PC-9 (cell line): ENCODE measurements at places on chromosomes 7 and 10. TPM values are rescaled to one million over a fixed set of nuclear protein-coding genes. Genes with fewer than 3 reads are reported as not detected.

TRIM50 gene
- total RNA-seq: not detected in 2 replicates

LRRC18 gene
- not detected in 2 replicates for total RNA-seq

TBATA gene
- not detected in 2 replicates for total RNA-seq

TLX1 gene
- total RNA-seq: not detected in 2 replicates

- peak; percentile 50 for DNase-seq
Observed at GRCh38 chr7:116797612-116798011, 64.8 kb upstream of the CAPZA2 start.

GRCh38 chr10:32995751-32996150, 37.7 kb upstream of the ITGB1 start:
- DNase-seq: no peak

- DNase-seq: no peak
Observed at GRCh38 chr7:55214707-55215106, 150.4 kb upstream of the LANCL2 start.

DNA sequence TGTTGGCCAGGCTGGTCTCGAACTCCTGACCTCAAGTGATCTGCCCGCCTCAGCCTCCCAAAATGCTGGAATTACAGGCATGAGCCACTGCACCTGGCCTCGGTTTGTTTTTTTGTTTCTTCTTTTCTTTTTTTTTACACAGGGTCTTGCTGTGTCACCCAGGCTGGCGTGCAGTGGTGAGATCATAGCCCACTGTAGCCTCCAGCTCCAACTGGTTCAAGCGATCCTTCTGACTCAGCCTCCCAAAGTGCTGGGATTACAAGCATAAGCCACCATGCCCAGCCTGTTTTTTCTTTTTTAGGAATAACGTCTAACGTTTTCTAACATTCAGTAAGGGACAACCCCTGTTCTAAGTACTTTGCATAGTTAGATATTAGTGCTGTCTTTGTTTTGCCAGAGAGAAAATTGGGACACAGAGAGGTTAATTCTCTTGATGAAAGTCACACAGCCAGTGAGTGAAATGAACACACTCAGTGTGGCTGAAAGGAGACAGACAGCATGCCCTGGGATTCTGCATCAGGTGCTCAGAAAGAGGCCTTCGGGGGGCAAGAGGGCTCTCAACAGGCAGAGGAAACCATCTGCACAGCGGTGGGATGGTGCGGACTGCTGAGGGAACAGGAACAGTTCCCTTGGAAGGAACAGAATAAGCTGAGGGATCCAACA, 4.3 kb downstream of the LIMK1 start:
- DNase-seq: no peak

GRCh38 chr10:72355214-72355555, 466 bp upstream of the DNAJB12 start:
- no peak for DNase-seq

DNA sequence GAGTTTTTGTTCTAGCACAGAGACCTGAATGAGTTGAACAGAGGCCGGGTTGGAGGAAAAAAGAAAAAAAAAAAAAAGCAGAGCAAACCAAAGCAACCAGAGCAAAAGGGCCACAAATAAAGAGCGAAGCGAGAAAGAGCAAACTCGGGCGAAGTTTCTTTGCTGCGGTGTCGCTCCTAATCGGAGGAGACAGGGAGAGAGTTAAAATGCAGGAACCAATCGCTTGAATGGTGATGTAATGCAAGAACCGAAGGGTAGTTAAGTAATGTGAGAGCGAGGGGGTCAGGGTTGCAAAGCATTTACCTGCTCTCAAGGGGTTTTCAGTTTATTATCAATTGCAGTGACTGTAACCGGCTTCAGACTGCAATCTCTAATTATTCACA, 271.7 kb downstream of the TRIL start:
- DNase-seq: peak; percentile 39

DNA sequence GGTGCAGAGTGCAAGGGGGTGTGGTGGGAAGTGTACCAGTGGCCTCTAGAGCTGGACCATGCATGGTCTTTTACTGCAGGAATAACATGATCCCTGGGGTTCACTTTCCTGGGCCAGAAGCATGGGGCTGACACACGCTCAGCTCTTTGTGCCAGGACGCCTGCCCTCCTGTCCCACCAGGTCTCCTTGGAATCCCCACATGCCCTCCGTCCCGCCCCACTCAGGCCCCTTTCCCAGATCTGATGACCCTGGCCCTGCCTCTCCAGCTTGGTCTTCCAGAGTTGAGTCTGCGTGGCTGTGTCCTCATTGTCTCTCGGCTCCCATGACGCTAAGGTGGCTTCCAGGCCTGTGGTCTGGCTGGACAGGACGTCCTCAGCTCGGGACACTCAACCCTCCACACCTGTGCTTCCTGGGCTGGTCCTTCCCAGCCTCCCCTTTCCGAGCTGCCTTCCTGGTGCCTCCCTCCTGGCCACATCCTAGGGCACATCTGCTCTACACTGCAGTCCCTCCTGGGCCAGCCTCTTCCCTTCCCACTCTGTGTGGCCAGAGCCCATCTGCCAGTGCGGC, 249.5 kb upstream of the SHH start:
- DNase-seq: no peak

DNA sequence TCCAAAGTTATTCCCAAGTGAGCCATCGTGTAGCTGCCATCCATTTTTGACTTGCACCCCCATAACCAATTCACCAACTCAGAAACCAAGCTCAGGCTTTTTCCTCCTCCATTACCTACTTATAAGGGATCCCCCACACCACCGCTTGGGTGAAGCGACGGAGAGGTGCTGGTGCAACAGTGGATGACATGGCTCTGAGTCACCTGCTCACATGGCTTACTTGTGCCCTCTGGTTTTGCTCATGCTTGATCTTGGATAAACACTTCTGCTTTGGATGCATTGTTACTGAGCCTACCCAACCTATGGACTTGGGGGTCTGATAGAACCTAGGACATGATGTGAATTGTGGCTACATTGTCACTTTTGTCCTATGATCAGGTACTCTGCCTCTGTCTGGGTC, 12.0 kb upstream of the AKR1B1 start:
- DNase-seq: peak; percentile 54

DNA sequence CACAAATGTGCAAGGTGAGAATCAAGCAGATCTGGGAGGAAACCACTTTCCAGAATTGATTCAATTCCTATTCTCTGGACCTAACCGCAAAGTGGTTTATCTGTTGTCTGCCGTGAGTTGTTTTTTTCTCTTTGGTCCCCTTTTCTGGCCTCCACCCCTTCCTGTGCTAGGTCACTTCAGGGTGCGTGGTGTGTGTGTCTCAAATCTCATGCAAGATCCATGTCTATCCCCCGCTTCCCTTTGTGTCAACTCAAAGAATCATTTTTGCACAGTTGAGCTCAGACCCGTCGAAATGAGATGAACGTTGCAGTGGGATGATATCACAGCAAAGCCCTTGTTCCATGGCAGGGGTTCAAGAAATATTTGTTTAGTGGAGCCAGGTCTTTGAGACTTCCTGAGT, 184.5 kb downstream of the GATA3 start:
- no peak for DNase-seq

DNA sequence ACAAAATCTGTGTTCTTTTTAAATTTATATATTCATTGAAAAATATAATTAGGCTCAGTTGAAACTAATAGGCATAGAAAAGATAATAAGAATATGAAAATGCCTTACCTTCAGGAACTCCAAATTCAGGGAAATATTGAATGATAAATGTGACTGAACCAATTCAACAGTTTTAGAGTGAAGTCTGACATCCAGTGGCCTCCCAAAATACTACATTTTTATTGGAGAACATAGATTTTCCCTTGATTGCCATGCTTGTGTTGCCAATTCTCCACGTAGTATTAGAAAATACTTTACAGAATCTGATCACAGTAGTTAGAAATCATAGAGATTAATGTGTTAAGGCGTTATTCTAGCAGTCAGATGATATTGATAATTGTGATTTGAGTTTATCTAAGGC, 1246.7 kb downstream of the GATA3 start:
- no peak for DNase-seq

DNA sequence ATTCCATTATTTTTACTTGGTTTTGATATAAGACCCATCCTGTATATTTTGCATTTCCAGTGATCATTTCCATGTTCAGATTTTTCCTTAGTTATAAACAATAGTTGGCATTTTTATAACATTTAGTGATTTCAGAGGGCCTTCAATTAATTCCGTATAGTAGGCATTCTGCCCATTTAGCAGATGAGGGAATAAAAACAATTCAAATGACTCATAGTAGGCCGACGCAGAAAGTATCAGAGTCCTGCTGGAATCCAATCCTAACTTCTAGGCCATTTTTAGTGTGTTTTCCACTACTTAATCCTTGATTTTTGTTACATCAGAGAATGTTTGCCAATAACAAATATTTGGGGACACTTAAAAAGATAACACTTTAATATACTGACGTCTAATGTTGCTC, 15.4 kb downstream of the RNF32 start:
- DNase-seq: no peak

DNA sequence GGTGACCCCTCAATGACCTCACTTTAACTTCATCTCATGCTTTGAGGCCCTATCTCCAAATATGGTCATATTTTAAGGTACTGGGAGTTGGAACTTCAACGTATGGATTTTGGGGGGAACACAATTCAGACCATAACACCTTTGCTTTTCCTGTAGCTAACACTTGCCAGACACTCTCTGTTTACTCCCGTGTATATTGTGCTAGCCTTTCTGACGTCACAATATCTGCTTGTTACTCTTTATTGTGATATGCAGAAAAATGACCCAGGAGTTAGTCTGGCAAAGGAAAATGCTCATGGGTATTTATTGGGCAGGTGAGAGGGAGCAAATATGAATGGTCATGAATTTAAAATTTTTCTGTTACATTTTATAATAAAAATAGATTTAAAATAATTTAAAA, 45.7 kb upstream of the KCND2 start:
- no peak for DNase-seq

DNA sequence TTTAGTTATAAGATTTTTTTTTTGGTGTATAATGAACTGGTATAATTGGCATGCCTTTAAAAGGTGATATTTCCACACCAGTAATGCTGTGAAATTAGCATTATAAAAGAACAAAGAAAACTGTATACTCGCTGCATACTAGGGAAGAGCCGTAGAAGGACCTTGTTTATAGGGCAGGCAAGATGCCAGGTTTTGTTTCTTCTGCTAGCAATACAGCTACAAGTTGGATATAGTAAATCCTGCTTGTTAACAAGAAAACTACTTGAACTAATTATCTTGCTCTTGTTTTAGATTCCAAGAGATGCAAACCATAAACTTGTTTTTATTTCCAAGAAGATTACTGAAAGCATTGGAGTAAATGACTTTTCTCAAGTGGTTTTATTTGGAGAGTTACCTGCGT, 1.9 kb downstream of the DNAH11 start:
- peak; percentile 25 for DNase-seq
